DMS153 (cell line): ENCODE measurements at places on chromosomes 6 and 20.

DNA sequence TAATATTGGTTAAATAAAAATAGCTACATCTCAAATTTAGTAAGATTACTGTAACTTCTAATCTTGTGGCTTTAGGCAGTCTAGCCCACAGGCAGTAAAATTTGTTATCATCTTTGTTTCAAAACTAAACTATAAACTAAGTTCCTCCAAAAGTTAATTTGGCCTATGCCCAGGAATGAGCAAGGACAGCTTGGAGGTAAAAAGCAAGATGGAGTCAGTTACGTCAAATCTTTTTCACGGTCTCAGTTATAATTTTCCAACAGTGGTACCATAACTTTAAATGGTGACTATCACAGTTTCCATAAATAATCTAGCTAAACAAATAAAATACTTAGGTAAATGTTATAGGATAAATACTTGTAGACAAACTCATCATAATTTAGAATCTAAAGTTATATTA lies 63.0 kb downstream of the AGPAT4 start:
- no peak for DNase-seq

DNA sequence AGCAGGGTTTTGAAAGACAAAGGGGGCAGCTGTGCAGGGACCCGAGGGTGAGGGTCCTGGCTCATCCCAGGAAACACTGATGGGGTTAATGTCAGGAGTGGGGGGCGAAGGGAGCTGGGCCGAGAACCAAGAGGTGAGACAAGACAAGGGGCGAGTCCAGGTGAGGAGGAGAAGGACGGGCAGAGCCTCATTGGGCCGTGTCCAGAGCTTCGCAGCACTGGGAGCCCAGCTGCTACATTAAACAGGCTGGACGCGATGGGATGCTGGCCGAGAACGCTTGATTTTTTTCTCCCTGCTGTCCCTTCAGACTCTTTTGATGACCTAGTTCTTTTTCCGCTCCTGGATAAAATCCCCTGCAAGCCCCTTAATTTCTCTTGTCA lies 172.8 kb upstream of the SNX9 start:
- DNase-seq: no peak

- no peak for DNase-seq
Observed at GRCh38 chr6:8025191-8025590, 39.0 kb downstream of the BLOC1S5 start.

DNA sequence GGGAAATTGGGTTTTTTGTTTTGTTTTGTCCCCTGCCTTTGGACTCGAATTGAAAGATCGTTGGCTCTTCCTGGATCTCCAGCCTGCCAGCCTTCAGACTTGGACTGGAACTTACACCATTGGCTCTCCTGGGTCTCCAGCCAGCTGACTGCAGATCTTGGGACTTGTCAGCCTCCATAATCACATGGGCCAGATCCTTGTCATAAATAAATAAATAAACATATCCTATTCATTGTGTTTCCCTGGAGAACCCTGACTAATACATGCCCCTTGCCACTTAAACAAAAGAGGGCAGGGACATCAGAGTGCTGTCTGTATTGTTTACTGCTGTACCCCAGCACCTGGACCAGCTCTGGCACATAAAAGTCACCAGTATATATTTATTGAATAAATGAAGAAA lies 101.5 kb downstream of the CAP2 start:
- DNase-seq: no peak

GRCh38 chr6:20409427-20409971 lies 7.8 kb downstream of the E2F3 start:
- no peak for DNase-seq

GRCh38 chr6:47098570-47098993 lies 56.5 kb upstream of the ADGRF1 start:
- DNase-seq: no peak
